GM12878 (cell line): ENCODE measurements at places on chromosomes 11 and 22. TPM values are rescaled to one million over a fixed set of nuclear protein-coding genes. Genes with fewer than 3 reads are reported as not detected.

- no peak for DNase-seq
- no peaks in the 10 kb centered on the region for H3K36me3 ChIP-seq
- no peaks in the 10 kb centered on the region for H3K4me1 ChIP-seq
- no peak overlapping the region for H3K4me3 ChIP-seq
- peaks cover 9% of the 10 kb centered on the region for H3K27me3 ChIP-seq
Observed at GRCh38 chr11:11669233-11669846, 47.5 kb upstream of the GALNT18 start.

The SLC22A12 gene
- total RNA-seq, result not detected in 2 replicates

DNA sequence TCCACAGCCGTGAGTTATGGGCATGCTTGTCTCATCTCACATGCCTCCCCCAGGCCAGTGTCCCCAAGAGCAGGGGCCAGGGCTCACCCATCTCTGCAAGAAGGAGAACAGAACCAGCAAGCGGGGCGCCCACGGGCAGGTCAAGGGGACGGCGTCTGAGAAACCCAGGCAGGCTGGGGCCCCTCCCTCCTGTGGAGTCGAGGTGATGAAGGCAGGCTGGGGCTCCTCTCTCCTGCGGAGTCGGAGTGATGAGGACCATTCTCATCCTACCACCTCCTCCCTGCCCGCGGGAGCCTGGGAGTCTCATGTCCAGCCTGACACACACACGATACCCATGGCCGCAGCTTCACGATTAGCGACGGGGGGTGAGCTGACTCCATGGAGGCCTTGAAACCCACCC, 141.9 kb downstream of the CTTN start:
- H3K27ac ChIP-seq, result no peak overlapping the region
- H3K27me3 ChIP-seq, result no peaks in the 10 kb centered on the region; the same call in 1 of the 2 replicates
- DNase-seq, result no peak
- H3K4me3 ChIP-seq, result no peak overlapping the region

DNA sequence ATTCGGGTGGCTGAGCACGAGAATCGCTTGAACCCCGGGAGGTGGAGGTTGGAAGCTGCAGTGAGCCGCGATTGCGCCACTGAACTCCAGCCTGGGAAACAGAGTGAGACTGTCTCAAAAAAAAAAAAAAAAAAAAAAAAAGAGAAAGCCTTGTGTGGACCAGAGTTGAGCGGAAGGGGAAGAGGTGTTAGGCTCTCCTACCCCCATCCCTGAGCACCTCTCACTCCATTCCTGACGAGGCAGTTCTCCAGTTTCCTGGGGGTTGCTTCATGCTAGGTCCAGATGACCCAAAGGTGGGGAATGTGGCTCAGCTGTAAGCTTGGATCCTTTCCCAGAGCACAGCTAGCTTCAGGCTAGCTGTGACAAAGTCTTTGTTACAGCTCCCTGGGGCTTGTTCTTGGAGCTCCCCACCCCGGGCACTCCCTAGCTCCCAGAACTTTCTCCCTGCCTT, 8.8 kb upstream of the DNAL4 start:
- H3K27ac ChIP-seq, result no peak overlapping the region
- H3K4me3 ChIP-seq, result no peak overlapping the region
- H3K36me3 ChIP-seq, result no peaks in the 10 kb centered on the region
- H3K27me3 ChIP-seq, result no peaks in the 10 kb centered on the region
